Tibial nerve (tissue), 4 donors: ENCODE measurements at places on chromosomes 7 and 10.

- H3K27me3 ChIP-seq: no peaks in the 10 kb centered on the region
- H3K4me3 ChIP-seq: no peak overlapping the region
- H3K4me1 ChIP-seq: no peaks in the 10 kb centered on the region
Observed at GRCh38 chr10:123568751-123569150, 97.4 kb upstream of the GPR26 start.

DNA sequence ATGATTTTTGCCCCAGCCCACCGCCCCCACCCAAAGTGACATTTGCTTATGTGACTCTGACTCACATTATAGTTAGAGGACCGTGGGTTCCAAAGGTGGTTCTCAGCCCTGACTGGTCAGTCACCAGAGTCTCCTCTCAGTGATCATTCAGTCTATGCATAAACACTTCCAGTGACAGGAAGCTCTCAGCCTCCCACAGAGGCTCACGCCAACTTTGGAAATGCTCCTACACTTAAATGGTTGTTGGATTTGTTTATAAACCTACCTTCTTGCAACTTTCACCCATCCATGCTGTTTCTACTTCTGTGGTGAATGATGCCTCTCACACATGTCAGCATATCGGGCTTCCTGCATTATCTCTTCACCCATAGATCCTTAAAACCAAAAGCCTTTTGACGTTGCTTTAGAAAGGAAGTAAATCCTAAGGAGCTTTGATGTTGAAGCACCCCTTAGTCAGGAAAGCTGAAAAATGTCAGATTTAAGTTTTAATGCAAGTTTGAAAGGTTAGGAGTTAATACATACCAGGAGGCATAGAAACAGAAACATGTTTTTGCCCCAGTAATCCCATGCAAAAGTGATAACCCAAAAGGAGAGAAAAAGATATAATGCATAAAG lies 46.5 kb upstream of the FGL2 start:
- H3K4me1 ChIP-seq: no peaks in the 10 kb centered on the region
- H3K4me3 ChIP-seq: no peak overlapping the region
- no peaks in the 10 kb centered on the region for H3K36me3 ChIP-seq
- H3K27me3 ChIP-seq: no peaks in the 10 kb centered on the region

DNA sequence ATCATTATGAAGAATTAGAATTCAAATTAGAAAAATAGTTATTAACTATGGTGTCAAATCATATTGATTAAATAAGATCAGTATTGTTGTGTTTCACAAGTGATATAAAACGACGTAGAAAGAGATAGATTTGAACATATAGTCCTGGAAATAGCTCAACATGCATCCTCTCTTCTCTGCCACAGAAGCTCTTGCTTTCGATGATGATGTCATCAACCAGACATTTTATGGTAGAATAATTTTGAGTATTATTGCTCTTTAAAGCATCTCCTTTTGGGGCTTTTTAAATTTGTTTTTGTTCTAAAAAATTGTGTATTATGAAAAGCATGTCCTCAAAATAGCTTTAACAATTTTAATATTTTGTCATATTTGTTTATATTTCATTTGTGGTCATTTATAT lies 95.0 kb downstream of the DGKB start:
- no peak for DNase-seq

GRCh38 chr7:3431306-3431705 lies 130.3 kb downstream of the SDK1 start:
- no peak overlapping the region for H3K4me3 ChIP-seq
- DNase-seq: no peak
- no peaks in the 10 kb centered on the region for H3K27me3 ChIP-seq
- no peaks in the 10 kb centered on the region for H3K36me3 ChIP-seq
- H3K4me1 ChIP-seq: no peaks in the 10 kb centered on the region

- peaks cover 34% of the 10 kb centered on the region for H3K4me1 ChIP-seq
- no peak overlapping the region for H3K4me3 ChIP-seq
- no peaks in the 10 kb centered on the region for H3K36me3 ChIP-seq
- H3K27me3 ChIP-seq: no peaks in the 10 kb centered on the region
- H3K27ac ChIP-seq: no peak overlapping the region
Observed at GRCh38 chr7:135745703-135746312, 2.8 kb downstream of the FAM180A start.

GRCh38 chr7:67724435-67724834 lies 727.8 kb downstream of the TYW1 start:
- no peaks in the 10 kb centered on the region for H3K4me1 ChIP-seq
- H3K4me3 ChIP-seq: no peak overlapping the region
- no peaks in the 10 kb centered on the region for H3K27me3 ChIP-seq
- DNase-seq: no peak

DNA sequence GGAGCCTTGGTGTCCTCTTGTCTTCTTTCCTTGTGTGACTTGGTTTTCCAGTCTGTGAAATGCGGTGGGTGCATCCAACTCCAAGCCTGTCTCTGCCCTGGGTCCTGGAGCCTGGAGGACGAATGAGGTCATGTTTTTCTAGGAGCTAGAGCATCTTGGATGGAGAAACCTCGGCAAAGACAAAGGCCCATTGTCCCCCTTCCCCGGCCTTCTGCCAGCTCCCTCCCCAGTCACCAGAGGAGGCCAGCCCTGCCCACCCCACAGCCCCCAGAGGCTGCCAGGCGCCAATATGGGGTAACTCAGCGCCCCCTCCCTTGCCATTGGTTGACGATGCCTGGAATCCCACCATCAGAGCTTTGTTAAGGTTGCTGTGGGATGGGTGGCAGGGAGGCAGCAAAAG lies 40.4 kb downstream of the KCTD7 start:
- no peak for DNase-seq
- no peak overlapping the region for H3K27ac ChIP-seq
- no peaks in the 10 kb centered on the region for H3K27me3 ChIP-seq
- H3K36me3 ChIP-seq: no peaks in the 10 kb centered on the region
- H3K4me1 ChIP-seq: no peaks in the 10 kb centered on the region

DNA sequence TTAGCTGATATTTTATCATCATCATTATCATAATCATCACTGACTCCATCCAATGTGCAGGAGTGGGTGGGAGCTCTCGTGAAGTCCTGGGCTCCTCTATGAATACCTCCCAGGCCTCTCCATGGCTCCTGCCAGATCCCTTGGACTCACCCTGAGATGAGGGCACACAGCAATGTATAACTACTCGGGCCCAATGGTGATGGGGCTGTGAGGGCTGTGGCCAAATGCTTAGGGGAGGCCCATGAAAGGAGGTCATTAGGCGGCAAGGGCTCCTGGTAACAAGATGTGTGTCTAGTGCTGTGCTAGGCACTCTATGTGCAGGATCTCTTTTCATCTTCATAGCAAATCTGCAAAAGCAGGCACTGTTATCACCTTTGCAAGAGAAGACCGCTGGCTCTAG lies 270.9 kb downstream of the GLRX3 start:
- no peaks in the 10 kb centered on the region for H3K27me3 ChIP-seq
- H3K27ac ChIP-seq: no peak overlapping the region
- no peaks in the 10 kb centered on the region for H3K36me3 ChIP-seq
- no peak overlapping the region for H3K4me3 ChIP-seq

DNA sequence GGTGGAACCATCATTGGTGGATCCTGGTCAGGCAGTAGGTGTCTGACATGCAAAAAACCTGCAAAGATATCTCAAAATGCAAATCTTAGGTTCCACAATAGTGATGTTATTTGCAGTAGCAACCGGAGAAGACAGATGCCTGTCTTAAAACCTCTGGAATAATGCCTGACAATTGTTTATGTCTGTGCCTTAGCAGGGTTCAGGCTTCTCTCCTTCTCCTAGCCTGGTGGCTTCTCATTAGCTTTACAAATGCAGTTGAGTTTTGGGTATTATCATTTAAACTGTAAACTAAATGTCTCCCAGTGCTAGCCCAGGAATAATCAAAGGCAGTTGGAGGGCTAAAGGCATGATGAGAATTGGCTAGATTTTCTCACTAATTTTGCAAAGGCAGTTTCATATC lies 146.3 kb upstream of the NRG3 start:
- no peak overlapping the region for H3K27ac ChIP-seq
- H3K36me3 ChIP-seq: no peaks in the 10 kb centered on the region
- H3K4me3 ChIP-seq: no peak overlapping the region

- H3K27me3 ChIP-seq: no peaks in the 10 kb centered on the region
- H3K4me3 ChIP-seq: no peak overlapping the region
- H3K27ac ChIP-seq: no peak overlapping the region
- H3K36me3 ChIP-seq: no peaks in the 10 kb centered on the region
Observed at GRCh38 chr7:90461219-90461618, 8.2 kb upstream of the PTTG1IP2 start.

DNA sequence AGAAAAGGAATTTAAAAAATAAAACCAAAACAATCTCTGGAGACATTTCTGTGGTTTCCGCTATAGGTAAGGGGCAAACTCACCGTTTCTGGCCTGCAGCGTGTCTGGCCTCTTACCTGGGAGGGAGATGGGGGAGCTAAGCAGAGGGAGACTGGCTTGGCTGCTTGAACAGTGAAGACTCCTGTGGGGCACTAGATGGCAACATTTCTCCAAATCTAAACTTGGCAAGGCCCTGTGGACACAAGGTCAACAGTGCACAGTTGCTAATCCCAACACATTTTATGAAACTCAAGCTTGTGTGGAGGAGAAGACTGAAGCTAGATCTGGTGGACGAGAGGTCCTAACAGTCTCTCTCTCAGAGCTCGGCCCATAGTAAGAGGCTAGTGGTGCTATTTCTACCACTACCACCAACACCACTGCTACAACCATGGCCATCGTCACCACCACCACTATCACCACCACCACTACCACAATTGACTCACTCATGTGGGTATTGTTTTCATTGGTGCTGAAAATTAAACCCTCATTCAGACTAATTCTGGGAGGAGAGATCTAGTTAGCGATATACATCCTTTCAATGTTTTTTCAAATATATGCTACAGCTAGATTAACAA lies 28.4 kb upstream of the CDHR3 start:
- no peak overlapping the region for H3K27ac ChIP-seq
- DNase-seq: peak; percentile 13
- no peaks in the 10 kb centered on the region for H3K27me3 ChIP-seq
- H3K4me3 ChIP-seq: no peak overlapping the region
- H3K36me3 ChIP-seq: no peaks in the 10 kb centered on the region
